AG10803 (cell line): ENCODE measurements at places on chromosomes 4 and X.

DNA sequence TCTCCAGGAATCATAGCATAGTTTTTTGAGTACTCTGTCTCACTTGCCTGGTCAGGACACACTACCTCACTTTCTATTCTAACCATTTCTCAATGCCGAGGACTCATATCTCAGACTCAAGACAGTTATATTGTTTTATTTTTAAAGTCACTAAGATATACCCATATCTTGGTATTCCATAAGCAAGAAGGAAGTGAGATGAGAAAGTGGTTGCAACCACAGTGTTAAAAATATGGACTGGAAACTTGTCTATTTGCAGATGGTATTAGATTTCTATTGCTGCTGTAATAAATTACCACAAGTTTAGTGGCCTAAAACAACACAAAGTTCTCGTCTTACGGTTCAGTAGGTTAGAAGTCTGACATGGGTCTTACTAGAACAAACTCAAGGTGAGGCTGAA is 344.8 kb upstream of the MAGEB2 start:
- DNase-seq: no peak

DNA sequence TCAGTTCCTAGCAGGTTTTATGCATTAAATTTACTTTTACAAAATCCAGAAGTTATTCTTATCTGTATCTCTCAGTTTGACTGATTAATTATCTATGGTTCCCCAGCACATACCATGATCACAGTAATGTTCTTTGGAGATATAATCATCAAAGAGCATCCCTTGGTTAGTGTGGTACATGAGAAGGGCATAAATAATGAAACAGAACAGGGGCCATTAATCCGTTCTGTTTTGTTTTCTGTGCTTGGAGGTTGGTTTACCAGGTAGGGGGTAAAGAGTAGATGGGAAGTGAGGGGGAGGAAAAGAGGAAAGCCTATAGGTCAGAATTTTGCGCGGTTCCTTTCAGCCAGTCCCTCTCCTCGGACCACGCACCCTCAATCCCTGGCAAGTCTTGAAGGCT is 718.7 kb upstream of the TENM3 start:
- DNase-seq: no peak

DNA sequence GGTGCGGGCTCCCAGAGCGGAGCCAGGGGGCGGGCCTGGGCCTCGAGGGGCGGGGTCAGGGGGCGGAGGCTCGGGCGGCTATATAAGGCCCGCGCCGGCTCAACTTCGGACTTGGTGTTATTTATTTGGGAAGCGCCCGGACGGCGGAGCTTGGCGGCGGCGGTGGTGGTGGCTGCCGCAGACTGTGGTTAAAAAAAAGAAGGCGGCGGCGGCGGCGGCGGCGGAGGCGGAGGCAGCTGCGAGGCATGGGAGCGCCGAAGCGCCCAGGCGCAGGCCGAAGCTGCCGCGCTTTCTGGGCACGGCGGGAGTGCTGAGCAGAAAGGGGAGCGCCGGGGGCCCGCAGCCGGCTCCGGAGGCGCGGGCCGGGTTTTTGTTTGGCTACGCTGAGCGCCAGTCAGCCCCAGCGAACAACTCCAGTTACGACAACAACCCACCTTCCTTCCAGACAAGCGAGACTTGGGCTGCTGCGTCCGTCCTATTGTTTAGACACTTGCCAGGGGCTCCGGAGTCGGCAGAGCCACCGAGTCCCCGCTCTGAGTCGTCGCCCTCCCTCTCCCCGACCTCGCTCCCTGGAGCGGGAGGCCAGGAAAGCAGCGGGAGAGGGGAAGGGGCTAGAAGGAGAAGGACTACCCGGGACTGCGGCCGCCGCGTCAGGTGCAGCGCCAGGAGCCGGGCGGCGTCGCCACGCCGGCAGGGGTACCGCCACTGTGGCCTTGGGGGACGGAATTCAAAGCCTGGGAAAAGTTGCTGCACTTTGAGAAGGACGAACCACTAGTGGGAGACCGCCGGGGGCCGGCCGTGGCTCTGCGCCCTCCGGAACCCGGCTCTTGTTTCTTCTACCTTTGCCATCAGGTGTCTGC is at the start of gene SLIT2:
SLIT2 (plus strand) TSS at position 110 of the 860 bp plus-strand sequence. CDS start 1,911 bp downstream, outside the sequence.
- peak; percentile 85 for DNase-seq

GRCh38 chr4:87058356-87059073 is 123.7 kb downstream of the AFF1 start:
- no peak for DNase-seq

DNA sequence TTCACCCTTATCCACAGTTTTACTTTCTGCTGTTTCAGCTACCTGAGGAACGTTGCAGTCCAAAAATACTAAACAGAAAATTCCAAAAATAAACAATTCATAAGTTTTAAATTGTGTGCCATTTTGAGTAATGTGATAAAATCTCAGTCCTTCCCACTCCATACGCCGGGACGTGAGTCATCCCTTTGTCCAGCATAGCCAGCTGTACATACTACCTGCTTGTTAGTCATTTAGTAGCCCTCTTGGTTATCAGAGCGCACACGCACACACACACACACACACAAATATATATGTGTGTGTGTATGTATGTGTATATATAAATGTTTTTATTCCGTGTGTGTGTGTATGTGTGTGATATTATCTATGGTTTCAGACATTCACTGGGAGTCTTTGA is 4.8 kb upstream of the CCSER1 start:
- no peak for DNase-seq

GRCh38 chr4:61540944-61541343 is 340.8 kb downstream of the ADGRL3 start:
- no peak for DNase-seq
